Skeletal muscle cell (primary cell): ENCODE measurements at places on chromosomes 3 and 15.

- DNase-seq, result peak; percentile 34
Measured at GRCh38 chr3:132029182-132029902, 5.5 kb downstream of the CPNE4 start.

DNA sequence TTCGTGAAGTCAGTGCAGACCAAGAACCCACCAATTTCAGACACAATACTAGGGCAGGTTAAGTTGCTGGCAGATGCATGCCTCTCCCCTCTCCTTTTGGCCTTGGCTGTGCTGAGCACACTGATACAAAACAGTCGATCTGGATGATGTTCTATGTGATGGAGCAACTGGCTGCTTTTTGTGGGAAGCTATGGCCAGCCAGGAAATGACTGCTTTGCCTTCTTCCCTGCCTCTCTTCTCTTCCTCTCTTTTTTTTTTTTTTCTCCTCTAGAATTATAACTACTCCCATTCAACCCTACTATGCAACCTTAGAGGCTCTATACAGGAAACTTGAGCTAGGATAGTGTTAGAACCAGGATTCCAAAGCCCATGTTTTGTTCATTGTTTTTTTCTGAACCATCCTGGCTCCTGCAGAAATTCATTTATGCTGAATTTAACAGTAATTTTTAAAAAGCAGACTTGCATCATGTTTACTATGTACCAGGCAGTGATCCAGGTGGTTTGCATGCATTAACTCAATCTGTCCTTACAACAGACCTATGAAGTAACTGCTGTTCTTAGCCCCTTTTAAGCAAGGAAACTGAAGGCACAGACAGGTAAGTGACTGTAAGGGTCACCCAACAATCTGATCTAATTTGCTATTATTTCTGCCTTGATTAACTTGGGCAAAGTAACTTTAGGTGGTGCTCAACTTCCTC, 62.9 kb downstream of the PLD1 start:
- DNase-seq, result no peak

DNA sequence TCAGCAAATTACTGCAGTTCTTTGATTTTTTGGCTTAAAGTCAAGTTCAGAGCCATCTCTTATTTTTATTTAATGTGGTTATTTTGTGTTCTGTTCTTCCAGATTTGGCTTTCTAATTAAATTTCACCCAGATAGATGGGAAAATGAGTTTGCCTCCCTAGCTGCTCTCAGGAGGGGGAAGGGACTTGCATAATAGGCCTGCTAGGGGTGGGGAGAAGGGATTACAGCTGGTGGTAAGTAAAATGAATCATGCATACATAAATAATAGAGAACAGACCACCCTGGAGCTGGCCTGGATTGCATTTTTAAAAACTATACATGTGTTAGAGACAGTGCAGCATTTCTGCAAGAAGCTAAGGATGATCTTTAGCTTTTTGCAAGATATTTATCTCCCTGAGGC, 3.9 kb upstream of the PXYLP1 start:
- DNase-seq, result peak; percentile 71

GRCh38 chr15:70783041-70783440, 19.7 kb upstream of the UACA start:
- DNase-seq, result no peak

- DNase-seq, result no peak
Measured at GRCh38 chr3:5613599-5613998, 426.1 kb downstream of the EDEM1 start.

GRCh38 chr3:23041918-23042696, 161.0 kb upstream of the UBE2E2 start:
- DNase-seq, result no peak

DNA sequence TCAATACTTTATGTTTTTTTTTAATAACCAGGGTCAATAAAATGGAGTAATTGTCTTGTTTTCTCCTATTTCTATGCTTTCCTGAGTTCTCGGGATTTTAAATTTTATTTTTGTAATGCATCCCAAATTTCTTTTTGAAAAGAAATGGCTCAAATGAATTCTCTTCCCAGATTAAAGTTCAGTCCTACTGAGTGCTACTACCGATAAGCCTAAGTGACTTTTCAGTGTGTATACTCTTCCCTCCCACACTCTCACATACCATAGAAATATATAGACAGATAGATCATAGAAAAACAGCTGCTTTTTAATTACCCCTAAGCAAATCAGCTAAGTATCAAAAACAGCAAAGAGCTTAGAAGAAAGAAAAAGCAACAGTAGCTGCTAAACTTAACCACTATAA, 1.5 kb downstream of the SERPINI1 start:
- DNase-seq, result no peak

- DNase-seq, result no peak
Measured at GRCh38 chr15:89132611-89133507, 44.6 kb downstream of the ABHD2 start.

DNA sequence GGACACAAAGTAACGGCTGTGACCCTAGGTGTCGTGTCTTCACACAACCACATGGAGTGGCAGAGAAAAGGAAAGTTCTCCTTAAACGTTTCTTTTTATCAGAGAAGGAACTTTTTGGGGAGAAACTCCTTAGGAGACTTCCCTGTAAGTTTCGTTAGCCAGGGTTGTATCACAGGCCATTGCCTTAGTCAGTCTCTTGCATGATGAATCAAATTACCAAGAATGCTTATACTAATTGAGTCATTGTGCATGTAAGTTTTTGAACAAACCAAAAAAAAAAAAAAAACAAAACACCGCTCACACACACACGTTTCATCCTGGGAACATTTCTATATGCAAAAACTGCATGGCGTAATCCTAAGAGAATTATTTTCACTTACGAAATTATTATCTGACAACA, 150.4 kb upstream of the SATB1 start:
- DNase-seq, result no peak

DNA sequence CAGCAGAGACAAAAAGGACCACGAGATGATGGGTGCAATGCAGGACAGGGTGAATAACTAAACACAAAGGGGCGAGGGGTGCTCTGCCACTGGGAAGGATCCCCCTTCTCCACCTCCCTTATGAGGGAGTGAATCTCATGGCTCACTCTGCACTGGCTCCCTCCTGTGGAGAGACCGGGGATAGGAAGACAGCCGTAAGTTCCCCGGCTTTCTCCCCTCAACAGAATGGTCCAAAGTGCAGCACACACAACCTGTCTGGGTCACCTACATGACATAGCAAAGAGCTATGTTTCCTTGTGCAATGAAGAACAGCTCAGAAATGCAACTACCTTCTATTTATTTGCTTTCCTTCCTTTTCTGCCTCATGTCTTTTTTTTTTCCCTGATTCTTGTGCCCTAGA, 7.8 kb upstream of the ACSBG1 start:
- no peak for DNase-seq

GRCh38 chr3:129602309-129602708, 4.2 kb downstream of the PLXND1 start:
- no peak for DNase-seq

GRCh38 chr15:62779036-62779770, 263.3 kb upstream of the TPM1 start:
- DNase-seq, result peak; percentile 52

GRCh38 chr15:35827141-35827540, 281.2 kb upstream of the DPH6 start:
- no peak for DNase-seq

- peak; percentile 94 for DNase-seq
Measured at GRCh38 chr3:124558991-124559845, 171.0 kb upstream of the UMPS start.

DNA sequence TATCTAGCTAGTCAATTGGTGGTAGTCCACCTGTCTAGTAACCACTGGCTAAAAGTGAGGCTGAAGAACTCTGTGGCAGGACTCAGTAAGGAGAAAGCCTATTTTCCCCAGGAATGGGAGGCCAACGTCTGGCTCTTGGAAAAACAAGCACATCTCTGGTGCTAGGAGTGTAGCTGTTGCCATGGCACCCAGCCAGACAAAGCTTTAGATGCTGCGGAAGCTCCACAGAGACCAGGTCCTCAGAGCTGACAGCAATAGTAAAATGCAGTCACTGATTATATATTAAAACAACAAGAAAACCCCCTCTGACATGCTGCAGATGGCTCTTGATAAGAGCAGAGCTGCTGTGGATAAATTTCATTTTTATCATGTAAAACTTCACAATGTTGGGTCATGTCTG, 124.9 kb upstream of the STRIT1 start:
- no peak for DNase-seq

DNA sequence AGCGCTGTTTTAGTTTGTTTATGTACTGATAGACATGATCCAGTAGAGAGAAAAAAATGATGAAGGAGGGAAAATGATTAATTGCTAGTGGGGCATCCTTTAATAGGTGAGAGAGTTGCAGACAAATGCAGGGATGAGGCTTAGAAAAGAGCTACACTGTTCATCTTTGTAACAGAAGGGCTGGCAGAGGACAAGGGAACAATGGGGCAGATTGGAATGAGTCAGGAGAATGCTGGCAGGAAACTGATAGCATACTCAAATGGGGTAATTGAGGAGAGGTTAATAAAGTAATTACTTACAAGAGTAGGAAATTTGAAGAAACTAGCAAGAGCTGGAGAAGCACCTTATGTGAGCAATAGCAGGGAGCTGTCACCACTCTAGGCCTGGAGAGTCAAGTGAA, 170.9 kb downstream of the OXSM start:
- no peak for DNase-seq

DNA sequence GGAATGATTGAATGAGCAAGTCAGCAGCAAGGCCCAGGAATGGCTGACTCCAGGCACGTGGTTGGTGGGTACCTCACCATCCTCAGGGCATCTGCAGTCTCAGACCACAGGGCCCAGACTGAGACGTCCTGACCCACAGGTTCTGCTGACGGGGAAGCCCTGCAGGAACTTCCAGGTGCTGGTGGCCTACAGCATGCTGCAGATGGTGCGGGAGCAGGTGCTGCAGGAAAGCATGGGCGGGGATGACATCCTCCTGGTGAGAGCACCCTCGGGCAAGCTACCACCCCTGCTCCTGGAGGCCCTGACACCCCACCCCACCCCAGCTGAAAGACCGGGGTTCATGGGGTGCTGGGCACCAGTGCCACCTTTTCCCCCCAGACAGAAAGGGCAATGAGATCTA, 14.1 kb downstream of the TBC1D21 start:
- no peak for DNase-seq

GRCh38 chr3:49370585-49371290, 12.6 kb upstream of the GPX1 start:
- no peak for DNase-seq

DNA sequence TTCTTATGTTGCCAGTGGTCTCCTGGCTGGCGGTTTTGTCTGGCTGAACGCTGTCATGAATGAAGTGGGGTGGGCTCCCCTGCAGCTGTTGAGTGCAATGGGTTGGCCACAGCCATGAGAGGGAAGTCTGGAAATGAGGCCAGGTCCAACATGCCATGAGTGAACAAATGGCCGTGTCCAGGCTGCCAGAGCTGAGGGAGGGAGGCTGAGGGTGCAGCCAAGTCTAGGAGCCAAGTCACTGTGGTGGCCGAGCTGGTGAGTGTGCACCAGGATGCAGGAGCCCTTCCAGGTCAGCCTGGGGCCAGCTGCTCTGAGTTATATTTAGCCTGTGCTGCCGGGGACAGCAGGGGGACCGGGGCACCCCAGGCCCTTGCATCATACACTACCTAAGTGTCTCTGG, 24.7 kb upstream of the PRR23E start:
- DNase-seq, result no peak

DNA sequence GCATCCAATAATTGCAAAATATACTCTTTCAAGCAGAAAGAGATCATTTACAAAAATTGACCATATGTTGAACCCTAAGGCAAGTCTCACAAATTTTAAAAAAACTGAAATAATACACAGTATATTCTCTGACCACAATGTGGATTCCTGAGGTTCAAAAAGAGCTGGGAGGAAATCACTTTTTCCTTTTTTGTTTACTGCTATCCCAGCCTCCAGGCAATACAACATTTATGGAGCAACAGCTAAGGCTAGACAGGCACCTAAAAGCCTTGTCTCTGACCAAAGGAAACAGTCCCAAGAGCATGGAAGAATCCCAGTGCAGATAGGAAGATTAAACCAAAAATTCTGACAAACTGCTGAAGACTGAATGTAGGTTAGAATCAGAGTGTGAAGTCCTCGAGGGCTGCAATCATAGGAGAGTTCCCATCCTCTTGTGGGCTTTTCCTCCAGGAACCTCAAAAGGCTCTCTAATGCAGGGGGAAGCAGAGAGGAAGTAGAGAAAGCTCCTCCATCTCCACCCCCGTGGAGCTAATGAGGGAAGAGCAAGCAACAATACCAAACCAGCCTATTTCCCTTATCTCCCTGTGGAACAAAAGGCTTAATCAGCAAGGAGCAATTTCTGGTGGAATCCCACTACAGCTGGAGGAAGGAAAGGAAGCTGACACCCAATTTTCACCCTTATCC, 57.0 kb downstream of the TMCC1 start:
- DNase-seq, result no peak

DNA sequence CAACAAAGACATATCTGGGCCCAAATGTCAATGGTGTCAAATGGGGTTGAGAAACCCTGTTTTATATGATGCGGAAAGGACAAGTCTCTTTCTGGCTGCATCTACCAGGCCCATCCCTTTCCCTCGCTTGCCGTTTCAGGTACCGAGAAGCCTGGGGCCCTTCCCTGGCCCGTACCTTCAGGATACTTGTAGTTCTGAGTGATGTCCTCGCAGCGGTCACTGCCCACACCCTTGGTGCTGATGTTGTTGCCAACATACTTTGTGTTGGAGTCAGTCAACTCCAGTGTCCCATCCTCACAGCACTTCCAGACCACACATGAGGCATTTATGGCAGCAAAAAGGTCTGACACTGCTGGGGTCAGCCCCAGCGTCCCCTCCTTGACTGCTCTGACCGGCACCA, 13.8 kb downstream of the EPB42 start:
- no peak for DNase-seq

DNA sequence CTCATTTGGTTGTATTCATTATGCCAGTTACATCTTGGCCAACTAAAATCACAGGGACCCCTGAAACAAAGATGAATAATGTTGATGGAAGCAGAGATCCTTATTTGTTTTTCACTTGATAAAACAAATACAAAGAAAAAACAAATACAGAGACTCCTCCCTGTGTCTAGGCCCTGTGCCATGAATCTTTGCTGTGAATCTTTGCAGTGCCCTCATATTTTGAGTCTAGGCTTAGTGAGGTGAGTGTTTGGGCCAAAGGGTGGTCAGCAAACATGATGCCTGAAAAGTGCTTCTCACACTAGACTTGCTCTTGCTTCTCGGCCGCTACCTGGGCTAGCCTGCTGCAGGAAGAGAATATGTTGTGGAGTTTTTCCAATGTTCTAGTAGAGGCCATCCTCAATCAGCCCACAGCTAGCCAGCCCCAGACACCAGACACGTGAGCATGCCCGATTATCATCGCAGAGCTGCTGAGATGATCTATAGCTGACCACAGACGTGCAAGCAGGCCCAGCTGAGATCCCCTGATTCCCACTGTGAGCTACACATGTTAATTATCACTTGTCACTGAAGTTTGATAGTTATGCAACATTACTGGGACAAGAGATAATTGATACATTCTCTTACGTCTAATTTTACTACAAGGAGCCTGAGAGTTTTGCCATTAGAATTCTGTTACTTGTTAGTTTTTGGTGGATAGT, 191.4 kb downstream of the THRB start:
- no peak for DNase-seq

DNA sequence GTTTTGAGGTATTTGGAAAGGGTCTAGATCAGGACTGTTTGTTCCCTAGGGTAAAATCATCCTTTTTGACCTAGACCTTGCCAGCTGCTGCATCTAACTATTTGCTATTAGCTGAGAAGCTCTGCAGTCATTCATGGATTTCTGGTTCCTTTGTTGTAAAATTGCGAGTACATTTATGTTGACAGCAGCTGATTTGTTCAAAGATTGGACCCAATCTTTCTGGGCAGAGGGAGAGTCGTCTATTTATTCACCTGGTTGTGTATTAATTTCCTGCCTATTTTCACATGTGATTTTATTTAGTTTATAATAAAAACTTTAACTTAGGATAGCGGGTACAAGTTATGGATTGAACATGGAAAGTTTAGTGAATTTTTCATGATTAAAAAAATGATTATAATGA, 236.3 kb downstream of the CNTN4 start:
- DNase-seq, result no peak
